ENCODE measurements at places on chromosomes 3 and 15. TPM values are rescaled to one million over a fixed set of nuclear protein-coding genes. Genes with fewer than 3 reads are reported as not detected.

- DNase-seq: peak; percentile 29
Observed at GRCh38 chr3:129001806-129002572, 885 bp downstream of the EFCC1 start.

DNA sequence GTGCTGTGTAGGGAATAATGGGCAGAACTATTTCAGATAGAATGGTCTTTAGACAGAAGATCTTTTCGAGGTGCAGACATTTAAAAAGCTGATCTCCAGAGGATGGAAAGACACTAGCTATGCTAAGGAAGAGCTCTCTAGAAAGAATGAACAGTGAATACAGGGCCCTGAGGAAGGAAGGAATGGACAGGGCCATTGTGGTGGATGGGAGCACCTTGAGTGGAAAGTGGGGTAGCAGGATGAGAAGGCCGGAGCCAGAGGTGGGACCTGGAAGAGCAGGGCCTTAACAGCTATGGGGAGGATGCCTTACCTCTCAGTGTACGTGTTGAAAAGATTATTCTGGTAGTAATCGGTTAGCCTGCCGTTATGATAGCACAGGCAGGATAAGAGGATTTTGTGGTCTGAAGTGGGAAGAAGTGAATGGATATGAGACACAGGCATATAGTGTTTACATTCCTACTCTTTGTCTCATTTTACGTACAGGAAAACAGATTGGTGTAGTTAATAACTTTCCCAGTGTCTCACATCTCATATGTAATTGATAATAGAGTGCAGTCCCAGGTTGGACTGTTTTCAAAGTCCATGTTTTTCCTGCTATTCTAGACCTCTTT lies 172.4 kb downstream of the KLHL25 start:
- DNase-seq: no peak

GRCh38 chr3:94232921-94233320 lies 170.1 kb downstream of the NSUN3 start:
- no peak for DNase-seq

DNA sequence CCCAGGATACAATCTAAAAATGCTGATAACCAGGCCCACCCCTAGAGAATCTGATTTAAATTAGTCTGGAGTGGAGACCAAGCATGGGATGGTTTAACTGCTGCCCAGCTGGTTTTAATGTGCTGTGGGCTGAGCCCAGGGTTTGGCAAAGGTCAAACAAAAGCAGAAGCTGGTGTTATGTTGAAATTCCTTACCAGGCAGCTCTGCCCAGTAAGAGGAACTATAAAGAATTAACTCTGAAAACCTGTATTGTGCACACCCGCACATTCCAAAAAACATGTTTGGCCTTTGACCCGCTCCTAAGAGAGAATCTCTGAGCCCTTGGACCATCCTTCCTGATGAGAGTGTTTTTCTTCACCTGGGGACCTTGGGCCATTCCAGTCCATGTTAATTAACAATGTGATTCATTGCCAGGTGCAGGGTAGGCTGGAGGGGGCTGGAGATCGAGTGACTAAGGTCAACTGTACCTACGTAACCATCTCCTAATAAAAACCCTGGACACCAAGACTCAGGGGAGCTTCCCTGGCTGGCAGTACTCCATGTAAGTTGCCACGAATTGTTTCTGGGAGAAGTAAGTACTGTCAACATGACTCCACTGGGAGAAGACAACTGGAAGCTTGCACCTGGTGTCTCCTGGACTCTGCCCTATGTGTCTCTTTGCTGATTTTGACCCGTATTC lies 10.9 kb downstream of the CCDC13 start:
- no peak for DNase-seq

Gene CKMT1B
- not detected for total RNA-seq

GRCh38 chr15:46251903-46252302 lies 617.1 kb downstream of the SQOR start:
- DNase-seq: no peak

Gene ERICH6
- not detected for total RNA-seq

Gene ATG3
- 49.1 TPM for total RNA-seq

DNA sequence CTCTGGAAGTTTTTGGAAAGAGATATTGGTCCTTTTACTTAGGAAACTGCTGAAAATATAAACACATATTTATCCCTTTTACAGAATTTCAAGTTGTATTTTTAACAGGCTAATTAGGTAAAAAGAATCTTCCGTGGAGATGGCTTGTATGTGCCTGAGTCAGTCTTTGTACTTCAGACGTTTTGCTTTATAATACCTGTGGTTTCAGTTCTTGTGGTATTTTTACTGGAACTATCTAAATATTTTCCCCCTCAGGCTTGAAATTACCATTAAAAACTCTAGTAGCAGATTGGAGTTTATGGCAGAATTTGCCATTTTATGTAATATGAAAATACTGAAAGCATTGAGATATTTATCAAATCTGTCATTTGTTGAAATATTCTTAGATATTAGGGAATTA lies 151.6 kb upstream of the CGNL1 start:
- no peak for DNase-seq

Gene MYLK
- 1,887 TPM for total RNA-seq

- no peak for DNase-seq
Observed at GRCh38 chr3:29486096-29486495, 205.2 kb downstream of the RBMS3 start.

Gene APOD
- total RNA-seq: 388 TPM

DNA sequence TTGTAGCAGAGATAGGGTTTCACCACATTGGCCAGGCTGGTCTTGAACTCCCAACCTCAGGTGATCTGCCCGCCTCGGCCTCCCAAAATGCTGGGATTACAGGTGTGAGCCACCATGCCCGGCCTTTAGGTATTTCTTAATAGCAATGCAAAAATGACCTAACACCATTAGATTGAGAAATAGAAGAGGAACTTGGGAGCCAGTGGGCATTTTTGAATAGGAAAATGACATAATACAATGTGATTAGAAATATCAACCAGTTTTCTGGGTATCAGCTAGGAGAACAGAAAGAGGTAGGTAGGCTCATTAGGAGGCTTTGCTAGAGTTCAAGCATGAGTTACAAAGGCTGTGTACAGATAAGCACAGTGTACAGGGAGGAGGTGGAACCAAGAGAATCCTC lies 101.8 kb upstream of the TBC1D5 start:
- no peak for DNase-seq

DNA sequence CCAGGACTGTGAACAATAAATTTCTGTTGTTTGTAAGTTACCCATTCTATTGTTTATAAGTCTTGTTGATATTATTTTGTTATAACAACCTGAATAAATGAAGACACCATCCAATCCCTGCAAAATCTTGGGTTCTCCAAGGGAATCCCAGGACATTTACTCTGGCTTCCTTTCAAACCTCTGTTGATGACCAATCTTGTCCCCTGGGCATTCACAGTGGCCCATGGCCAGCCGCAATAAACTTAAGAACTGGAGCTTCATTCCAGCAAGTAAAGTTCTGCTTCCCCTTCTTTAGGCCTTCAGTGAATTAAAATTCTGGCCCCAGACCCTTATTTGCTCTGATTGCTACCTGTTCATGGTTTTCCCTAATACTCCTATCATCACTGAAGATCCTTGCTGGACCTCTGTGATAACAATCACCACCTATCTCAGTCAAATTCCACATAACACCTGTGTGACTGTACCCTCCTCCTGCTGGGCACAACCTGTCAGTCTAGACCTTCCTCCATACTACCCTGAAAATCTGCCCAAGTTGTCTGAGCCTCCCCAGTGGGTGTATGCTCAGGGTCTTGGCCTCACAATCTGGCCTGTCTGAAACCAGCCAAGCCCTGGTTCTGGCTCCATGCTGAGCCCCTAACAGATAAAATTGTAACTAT lies 153.1 kb downstream of the SEMA6D start:
- DNase-seq: peak; percentile 74

- no peak for DNase-seq
Observed at GRCh38 chr15:66882251-66883020, 180.4 kb downstream of the SMAD6 start.

Gene SKOR1
- 0.76 TPM for total RNA-seq

Gene EXD1
- total RNA-seq: not detected

- no peak for DNase-seq
Observed at GRCh38 chr15:39281094-39281493, 299.8 kb upstream of the THBS1 start.

- DNase-seq: no peak
Observed at GRCh38 chr3:66036586-66037148, 2.1 kb downstream of the MAGI1 start.

GRCh38 chr15:27635916-27636315 lies 463.2 kb downstream of the OCA2 start:
- DNase-seq: no peak

GRCh38 chr3:160607826-160608225 lies 42.5 kb upstream of the KPNA4 start:
- DNase-seq: no peak

- no peak for DNase-seq
Observed at GRCh38 chr3:69697381-69697780, 41.9 kb upstream of the MITF start.

DNA sequence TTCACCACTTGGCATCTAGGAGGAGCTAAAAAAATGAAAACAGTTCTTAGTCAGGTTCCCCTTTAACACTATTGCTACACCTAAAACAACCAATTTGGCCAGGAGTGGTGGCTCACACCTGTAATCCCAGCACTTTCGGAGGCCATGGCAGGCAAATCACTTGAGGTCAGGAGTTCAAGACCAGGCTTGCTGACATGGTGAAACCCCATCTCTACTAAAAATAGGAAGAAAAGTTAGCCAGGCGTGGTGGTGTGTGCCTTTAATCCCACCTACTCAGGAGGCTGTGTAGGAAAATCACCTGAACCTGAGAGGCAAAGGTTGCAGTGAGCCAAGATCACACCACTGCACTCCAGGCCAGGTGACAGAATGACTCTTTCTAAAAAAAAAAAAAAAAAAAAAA lies 124.1 kb downstream of the DGKG start:
- no peak for DNase-seq

Gene SRGAP3
- 1.7 TPM for total RNA-seq

Gene STRIT1
- total RNA-seq: not detected

DNA sequence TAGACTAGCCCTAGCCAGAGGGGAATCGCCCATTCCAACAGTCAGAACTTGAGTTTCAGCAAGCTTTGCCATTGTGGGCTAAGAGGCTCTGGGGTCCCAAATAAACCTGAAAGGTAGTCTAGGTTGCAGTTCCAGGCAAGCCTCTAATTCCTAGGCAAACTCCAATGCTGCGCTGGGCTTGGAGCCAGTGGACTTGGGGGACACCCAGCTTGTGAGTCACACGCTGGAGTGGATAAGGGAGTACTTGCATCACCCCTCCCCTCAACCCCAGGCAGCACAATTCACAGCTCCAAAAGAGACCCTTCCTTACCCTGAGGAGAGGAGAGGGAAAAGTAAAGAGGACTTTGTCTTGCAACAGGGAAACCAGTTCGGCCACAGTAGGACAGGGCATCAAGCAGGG lies 105.2 kb upstream of the DPPA4 start:
- no peak for DNase-seq

- no peak for DNase-seq
Observed at GRCh38 chr3:190642016-190642415, 128.1 kb downstream of the IL1RAP start.

Gene BCHE
- total RNA-seq: 35.6 TPM

DNA sequence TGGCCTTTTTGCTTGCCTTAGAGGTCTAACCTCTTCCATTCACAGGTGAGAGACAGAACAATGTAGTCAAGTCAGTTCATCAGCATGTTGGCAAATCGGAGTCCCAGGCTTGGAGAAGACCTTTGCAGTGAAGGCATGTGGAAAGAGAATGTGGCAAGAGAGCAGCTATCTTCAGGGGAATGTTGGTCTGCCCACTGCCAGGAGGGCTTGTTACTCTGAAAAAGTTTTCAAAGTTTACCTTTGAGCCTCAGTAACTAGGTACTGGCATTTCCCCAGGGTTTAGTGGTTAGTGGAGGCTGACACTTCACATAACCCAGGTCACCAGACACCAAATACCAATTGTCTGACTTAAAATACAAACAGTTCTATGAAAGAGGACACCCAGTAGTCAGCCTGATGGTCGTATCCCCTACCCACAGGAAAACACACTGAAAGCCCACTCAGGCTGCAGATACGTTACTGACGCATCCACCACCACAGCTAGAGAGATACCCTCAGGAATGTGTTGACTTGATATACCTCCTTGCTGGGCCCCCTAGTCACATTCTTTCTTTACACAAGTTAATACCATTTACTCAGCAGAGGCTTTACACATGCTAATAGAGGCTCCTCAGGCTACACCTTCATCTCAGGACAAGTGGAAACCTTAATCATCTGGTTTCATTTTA lies 9.7 kb upstream of the ARID3B start:
- no peak for DNase-seq

GRCh38 chr3:172217877-172218276 lies 178.5 kb downstream of the FNDC3B start:
- DNase-seq: no peak

DNA sequence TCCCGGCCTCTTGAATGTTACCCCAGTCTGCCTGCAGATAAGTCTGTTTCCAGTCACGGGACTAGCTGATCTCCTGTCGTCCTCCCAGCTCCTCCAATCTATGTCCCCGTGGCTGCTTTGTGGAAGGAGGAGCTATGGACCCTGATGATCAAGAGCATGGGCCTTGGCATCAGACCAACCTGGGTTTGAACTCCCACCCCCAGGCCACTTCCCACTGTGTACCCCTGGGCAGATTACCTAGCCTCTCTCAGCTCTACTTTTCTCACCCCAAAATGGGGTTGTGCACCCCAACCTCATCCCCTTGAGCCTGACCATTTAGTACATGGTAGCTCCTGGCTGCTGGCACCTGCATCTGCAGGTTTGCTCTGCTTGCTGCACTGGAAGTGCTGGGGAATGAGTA lies 55.8 kb downstream of the GASK1A start:
- DNase-seq: no peak

DNA sequence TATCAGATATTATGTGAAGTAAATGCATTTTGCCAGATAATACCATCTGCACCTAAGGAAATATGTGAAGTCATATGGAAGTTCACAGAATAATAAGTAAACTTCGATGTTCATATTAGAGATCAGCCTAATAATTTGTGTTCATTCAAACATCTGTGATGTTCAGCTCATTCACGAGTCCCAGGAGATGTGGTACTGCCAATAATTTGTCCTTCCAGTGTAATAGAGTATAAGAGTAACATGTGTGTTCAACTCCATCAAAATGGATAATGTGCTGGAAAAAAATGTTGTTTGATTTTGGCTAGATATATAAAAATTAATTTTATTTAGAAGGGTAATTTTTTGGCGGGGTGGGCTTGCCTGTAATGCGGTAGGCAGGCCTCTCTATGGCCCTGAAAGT lies 75.4 kb upstream of the ARL6 start:
- no peak for DNase-seq

Gene ASB14
- total RNA-seq: not detected

- DNase-seq: no peak
Observed at GRCh38 chr3:135440746-135441145, 524.8 kb upstream of the PPP2R3A start.

Data from posterior vena cava (tissue), 2 donors.